ENCODE measurements at places on chromosomes 1 and 21.
A peak's percentile ranks its signal among the peaks of the same experiment; 100 is the strongest.

DNA sequence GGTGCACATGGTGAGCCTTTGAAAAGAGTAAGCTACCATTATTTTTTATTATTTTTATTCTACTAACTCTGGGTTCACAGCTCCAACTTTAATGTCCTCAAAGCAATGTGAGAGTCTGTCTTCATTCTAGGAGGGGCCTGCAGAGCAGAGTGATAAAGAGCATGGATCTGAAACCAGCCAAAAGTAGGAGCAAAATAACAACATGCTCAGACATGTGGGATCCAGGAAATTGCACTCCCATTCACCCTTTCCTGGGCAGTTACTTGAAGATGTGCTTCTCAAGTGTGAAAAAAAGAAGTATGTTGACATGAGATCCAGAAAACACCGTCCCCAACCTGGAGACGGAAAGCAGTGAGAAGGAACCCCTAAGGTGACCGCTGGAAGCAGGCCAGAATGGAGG lies 8.7 kb upstream of the LIN28A start:
- DNase-seq: no peak

DNA sequence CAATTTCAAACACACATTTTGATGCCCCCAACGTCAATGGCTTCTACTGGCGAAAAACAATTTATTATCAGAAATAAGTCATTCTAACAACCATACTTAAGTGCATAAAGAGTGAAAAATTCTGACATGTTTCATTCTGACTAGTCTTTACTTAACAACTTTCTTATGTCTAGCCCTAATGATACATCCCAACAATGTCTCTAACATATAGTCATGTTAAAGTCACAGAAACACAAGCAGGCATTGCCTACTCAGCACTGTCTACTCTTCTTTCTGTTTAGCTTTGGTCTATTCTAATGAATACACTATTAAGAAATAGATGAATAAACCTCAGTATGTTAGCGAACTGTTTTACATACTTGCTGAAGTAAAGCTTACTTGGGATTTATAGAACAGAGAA lies 105.8 kb upstream of the DUSP10 start:
- no peak for DNase-seq

GRCh38 chr21:14878971-14879370 lies 185.8 kb downstream of the NRIP1 start:
- no peak for DNase-seq

DNA sequence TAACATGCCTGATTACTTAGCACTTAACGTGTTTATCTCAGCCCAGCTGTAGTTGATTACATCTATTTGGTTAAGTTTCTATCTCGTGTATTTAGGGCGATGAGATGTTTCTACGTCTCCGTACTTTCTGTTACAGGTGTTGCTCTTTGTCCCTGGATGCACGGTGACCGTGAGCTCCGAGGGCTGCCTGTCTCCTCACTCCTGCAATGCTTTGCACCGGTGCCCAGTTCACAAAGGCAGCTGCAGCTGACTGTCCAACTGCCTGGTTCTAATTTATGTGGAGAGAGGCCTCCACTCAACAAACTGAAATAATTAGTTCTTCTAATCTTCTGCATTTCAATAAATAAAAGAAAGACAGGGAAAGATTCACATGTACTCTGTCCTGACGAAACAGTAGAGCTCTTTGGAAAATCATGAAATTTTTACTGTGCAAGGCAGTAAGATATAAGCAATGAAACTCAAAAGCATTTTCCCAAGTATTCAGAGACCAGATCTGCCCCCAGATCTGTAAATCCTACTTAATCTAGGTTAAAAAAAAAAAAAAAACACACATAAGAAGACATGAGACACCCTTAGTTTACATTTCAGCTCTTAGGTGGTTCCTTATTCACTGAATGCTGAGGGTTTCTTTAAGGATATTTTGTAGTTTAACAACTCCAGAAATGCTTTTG lies 108.2 kb downstream of the TGFBR3 start:
- no peak for DNase-seq

GRCh38 chr1:207619871-207620542 lies 24.9 kb upstream of the CR1L start:
- peak; percentile 77 for DNase-seq

GRCh38 chr1:30140566-30140965 lies 582.8 kb downstream of the MATN1 start:
- DNase-seq: no peak

DNA sequence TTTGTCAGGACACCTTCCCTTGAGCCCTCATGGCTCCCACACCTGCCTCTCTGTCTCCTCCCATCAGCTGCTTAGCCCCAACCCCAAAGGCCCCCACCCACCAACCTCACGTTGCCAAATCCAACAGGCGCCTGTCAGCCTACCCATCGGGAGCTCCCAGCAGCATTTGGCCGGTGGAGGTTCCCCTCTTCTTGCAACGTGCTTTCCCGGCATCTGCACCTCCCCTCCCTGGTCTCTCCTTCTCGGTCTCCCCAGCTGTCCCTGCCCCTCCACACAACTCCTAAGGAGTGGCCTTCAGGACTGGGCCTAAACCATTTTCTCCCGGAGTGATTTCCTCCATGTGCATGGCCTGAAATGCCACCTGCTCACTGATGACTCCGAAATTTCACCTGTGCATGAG lies 71.9 kb downstream of the KLHDC7A start:
- no peak for DNase-seq

- no peak for DNase-seq
Observed at GRCh38 chr21:39597595-39597994, 15.1 kb upstream of the B3GALT5 start.

DNA sequence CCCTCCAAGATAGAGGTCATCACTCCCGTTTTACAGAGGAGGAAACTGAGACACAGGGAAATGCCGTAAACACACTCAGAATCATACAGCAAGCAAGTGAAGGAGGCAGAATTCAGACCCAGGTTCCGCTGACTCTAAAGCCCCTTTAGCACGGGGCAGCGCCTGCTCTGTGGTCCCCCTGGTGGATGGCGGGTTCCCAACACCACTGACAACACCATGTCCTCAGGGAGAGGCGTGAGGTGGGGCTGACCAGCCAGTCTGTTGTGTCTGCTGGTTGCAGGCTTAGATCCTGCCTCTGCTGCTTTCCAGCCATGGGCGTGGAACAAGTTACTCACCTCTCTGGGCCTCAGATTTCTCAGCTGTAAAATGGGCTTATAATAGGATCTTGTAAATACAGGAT lies 617.3 kb downstream of the MATN1 start:
- DNase-seq: peak; percentile 49

DNA sequence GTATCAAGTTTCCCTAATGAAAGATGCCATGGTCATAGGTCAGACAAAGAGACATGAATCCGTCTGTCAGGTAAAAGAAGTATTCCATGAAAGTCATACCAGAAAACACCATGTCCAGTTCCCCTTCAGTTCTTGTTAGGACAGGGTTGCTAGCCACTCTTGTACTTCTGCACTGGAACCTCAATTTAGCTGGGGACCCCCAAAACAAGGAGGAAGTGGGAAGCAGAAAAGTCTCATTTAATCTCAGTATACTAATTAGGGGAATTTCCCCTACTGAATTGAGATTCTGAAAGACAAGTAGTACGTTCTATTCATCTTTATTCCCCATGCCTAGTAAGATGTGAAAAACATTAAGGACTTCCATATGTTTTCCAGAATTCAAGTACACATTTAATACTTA lies 1289.9 kb upstream of the B3GALT2 start:
- no peak for DNase-seq

DNA sequence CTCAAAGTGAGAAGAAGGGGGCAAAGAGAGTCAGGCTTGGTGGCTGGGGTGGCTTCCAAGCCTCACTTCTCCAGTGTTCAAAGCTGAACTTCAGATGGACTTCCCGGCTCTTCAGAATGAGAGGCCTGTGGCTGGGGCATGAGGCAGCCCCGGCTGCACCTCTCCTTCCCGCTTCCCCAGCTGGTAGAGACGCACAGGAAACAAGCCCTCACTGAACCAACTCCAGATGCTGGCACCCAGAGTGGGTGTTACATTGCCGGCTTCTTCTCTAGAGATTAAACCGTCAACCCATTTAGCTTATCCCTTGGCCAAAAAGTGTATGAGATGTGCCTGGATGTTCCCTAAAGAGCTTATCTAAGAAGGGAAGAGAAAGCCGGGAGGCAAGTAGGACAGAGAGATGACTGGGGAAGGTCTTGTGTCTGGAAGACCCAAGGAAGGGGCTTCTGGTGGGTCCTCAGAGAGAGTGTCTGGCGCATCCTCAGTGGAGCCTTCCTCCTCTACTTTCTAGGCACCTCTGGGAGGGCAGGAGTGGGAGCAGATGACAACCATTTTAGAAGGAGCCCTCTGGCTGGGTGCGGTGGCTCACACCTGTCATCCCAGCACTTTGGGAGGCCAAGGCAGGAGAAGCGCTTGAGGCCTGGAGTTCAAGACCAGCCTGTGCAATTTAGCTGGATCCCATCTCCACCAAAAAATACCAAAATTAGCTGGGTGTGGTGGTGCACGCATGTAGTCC lies 2.0 kb downstream of the ADAMTSL4 start:
- DNase-seq: no peak

DNA sequence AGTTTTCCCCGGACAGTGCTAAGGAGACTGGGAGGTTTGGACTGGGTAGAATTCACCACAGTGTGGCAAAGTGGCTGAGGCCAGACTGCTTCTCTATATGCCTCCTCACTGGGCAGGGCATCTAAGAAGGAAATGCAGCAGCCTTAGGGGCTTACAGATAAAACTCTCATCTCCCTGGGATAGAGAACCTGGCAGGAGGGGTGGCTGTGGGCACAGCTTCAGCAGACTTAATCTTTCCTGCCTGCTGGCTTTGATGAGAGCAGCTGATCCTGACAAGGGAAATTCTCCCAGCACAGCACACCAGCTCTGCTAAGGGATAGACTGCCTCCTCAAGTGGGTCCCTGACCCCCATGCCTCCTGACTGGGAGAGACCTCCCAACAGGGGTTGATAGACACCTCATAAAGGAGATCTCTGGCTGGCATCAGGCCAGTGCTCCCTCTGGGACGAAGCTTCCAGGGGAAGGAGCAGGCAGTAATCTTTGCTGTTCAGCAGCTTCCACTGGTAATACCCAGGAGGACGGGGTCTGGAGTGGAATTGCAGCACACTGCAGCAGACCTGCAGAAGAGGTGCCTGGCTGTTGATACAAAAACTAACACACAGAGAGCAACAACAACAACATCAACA lies 25.2 kb downstream of the KIFAP3 start:
- DNase-seq: peak; percentile 19

- DNase-seq: peak; percentile 8
Observed at GRCh38 chr1:34398916-34399275, 222.2 kb downstream of the C1orf94 start.

DNA sequence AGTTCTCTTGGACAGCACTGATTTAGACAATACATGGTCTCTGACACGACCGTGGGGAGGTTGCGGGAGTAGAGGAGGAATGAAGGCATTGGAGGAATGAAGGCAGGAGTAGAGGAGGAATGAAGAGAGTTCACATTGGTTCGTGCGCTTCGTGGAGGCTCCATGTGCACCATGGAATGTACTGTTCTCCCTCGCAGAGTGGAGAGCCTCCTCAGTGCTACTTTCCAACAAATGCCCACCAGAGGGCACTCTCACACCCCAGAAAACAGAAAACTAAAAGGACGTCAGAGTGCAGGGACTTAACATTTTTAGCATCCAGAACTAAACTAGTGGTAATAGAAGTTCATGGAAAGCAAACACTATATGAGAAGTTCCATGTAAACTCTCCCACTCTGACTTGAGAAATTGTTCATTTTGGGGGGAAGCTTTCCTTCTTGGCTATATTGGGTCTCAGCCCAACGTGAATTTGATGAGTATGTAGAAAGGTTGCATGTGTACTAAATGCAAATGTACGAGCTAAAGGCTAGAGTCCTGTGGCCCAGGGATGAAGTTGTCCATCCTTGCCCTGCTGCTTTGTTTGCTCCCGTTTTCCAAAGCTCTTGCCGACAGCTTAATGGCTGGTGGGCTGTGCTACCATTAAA lies 211.6 kb downstream of the LMX1A start:
- peak; percentile 25 for DNase-seq

- no peak for DNase-seq
Observed at GRCh38 chr1:156492013-156492590, 8.5 kb downstream of the MEF2D start.

GRCh38 chr1:170503665-170504064 lies 28.3 kb upstream of the GORAB start:
- no peak for DNase-seq

GRCh38 chr1:116902027-116902426 lies 7.7 kb upstream of the PTGFRN start:
- no peak for DNase-seq

- no peak for DNase-seq
Observed at GRCh38 chr1:186978596-186979556, 150.1 kb downstream of the PLA2G4A start.

DNA sequence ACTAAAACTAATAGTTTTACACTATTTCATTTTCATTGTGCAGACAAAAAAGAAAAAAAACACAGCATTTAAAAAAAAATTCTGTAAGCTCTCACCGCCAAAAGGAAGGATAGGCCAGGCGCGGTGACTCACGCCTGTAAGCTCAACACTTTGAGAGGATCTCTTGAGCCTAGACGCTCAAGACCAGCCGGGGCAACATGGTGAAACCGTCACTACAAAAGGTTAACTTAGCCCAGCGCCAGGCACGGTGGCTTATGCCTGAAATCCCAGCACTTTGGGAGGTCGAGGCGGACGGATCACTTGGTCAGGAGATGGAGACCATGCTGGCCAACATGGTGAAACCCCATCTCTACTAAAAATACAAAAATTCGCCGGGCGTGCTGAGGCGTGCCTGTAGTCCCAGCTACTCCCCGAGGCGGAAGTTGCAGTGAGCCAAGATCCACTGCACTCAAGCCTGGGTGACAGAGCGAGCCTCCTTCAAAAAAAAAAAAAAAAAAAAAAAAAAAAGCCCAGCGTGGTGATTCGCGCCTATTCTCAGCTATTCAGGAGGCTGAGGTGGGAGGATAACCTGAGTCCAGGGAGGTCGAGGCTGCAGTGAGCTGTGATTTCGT lies 14.3 kb upstream of the SPEN start:
- peak; percentile 20 for DNase-seq

DNA sequence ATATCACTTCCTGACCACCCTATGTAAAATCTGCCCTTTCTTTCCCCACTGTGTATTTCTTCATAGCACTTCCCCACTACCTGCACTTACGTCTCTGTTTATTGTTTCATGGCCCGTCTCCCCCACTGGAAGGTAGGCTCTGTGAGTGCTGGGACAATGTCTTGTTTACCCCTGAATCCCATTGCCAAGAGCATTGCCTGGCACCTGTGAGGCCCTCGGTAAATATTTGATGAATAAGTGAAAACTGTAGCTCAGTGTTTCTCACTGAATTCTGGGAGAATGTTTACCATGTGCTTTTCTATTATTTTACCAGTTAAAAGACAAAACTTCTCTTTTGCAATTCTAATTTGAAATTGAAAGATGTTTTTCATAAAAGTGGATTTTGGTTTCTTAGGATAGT lies 11.8 kb downstream of the NFASC start:
- DNase-seq: no peak

DNA sequence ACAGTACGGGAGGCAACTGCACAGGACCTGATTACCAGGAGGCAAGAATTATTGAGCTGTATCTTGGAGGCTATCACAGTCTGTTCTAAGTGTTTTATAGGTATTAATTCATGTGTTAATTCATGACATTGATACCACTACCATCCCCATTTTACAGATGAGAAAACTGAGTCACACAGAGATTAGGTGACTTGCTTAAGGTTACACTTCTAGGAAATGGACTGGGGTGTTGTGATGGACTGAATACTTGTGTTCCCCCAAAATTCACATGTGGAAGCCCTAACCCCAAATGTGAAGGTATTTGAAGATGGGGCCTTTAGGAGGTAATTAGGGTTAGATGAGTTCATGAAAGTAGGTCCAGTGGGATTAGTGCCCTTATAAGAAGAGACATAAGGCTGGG lies 10.1 kb upstream of the TRIM63 start:
- DNase-seq: no peak

- no peak for DNase-seq
Observed at GRCh38 chr1:86147755-86148154, 8.8 kb downstream of the COL24A1 start.

GRCh38 chr1:181742426-181742825 lies 259.1 kb downstream of the CACNA1E start:
- DNase-seq: no peak

Measured in erythroblast (primary cell).